Putamen (tissue), 1 donor: ENCODE measurements at places on chromosomes 13 and 19.

DNA sequence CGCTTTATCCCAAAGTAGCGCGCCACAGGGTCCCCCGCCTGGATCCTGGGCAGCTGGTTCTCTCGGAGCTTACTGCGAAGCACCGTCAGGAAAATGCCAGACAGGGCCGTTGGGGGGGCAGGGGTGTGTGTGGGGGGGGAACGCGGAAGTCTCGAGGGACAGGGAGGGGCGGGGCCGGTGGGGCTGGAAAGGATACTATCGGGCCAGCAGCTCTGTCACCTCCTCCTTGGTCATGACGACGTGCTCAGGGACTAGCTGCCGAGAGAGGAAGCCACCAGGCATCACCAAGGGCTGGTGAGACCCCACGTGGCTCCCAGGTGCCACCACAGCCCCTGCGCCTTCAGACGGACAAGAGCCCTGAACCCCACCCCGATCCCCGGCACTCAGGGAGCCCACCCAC lies 5.3 kb downstream of the POLR2E start:
- no peak for DNase-seq

DNA sequence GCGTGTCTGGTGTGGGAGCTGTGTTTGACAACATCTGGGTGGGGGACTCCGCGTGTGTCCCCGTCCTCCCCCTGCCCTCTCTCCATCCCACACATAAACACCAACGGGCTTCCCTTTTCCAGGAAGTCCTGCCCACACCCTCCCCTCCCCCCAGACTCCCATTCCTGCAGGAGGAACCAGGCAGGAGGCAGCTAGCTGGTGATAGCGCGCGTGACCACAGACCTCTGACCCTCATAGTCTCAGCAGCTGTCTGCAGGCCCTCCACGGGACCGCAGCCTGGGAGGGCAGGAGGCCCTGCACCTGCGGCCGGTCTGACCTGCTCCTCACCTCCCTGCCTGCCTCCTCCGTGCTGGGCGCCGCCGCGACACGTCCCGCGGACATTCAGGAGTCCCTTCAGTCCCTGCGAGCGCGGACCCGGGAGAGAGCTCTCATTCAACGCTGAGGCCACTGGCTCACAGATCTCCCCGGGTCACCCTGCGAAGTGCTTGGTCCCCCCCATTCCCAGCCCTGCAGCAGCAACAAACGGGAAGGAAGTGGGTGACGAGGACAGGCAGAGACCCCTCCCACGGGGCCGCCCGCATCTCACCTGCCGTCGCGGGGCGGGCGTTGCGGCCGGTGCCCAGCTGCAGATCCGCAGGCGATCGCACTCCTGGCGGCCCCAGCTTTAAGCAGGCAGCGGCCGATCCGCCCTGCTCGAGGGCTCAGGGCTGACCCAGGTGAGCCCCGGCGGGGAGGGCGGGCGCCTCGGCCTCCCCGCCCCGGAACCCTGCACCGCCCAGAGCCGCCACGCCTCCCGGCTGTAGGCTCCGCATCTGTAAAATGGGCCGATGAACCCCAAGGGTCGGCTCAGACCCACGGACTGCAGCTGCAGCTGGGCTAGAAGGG lies 1.1 kb upstream of the ACP5 start:
- DNase-seq: no peak

GRCh38 chr19:45400192-45400591 lies 4.7 kb downstream of the PPP1R13L start:
- no peak for DNase-seq

- no peak for DNase-seq
These were observed 17.1 kb downstream of the ARL11 start for GRCh38 chr13:49645451-49645850.

DNA sequence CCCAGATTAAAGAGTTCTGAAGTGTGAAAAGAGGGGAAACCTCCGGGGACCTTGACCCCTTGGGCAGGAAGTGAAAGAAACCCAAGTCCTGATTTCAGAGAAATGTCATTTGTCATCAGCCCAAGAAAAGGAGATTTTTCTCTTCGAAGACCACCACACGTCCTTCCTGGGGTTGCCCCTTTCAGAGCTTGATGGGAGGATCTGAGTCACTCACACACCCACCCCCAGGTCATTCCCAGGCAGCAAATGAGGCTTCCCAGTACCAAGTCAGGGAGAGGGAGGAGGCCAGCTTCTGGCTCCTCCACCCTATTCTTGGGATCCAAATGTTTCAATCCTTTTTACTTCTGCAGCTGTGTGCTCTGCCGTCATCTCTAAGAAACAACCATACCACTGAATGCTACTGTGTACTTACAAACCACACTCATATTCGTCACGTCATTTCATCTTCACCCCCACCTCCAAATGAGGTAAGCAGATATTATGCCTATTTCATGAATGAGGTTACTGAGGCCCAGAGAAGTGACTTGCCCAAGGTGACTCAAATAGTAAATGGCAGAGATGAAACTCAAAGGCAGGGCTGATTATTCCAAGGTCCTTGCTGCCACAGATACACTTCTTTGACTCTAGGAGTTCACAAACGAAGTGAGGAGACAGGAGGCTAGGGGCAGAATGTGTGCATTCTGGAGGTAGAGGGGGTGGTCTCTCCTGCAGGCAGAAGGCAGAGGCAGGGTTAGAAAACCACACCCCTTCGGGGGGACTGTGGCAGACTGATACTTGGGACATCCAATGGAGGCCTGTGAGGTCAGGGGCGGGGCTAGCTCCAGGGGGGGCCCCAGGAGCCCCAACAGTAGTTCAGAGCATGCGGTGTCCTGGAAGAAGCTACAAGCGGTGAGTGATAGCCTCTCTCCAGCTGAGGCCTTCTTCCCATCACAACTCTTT lies 5.0 kb upstream of the KMT2B start:
- DNase-seq: no peak

- no peak for DNase-seq
These were observed 736 bp downstream of the GPI start for GRCh38 chr19:34365463-34366401.

GRCh38 chr13:19607523-19608078 lies 25.9 kb upstream of the MPHOSPH8 start:
- DNase-seq: no peak

DNA sequence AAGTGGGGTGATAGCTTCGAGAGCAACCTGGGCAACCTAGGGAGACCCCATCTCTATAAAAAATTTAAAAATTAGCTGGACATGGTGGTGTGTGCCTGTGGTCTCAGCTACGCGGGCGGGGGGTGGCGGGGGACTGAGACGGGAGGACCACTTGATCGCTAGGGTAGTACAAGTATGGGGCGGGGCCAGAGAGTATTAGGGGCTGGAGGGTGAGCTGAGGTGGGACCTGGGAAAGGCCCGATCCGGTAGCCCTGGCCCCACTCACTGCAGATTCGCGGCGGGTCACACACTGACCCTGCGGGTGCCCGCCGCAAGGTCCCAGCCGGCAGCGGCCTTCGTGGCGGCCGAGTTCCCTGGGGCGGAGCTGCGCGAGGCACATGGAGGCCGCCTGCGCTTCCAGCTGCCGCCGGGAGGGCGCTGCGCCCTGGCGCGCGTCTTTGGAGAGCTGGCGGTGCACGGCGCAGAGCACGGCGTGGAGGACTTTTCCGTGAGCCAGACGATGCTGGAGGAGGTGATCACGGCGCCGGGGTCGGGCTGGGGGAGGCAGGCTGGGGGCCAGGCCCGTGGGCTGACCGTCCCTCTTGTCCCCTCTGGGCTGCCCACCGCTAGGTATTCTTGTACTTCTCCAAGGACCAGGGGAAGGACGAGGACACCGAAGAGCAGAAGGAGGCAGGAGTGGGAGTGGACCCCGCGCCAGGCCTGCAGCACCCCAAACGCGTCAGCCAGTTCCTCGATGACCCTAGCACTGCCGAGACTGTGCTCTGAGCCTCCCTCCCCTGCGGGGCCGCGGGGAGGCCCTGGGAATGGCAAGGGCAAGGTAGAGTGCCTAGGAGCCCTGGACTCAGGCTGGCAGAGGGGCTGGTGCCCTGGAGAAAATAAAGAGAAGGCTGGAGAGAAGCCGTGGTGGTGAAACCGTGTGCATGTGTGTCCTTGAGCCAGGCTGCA lies 2.0 kb upstream of the ARHGAP45 start:
- no peak for DNase-seq

DNA sequence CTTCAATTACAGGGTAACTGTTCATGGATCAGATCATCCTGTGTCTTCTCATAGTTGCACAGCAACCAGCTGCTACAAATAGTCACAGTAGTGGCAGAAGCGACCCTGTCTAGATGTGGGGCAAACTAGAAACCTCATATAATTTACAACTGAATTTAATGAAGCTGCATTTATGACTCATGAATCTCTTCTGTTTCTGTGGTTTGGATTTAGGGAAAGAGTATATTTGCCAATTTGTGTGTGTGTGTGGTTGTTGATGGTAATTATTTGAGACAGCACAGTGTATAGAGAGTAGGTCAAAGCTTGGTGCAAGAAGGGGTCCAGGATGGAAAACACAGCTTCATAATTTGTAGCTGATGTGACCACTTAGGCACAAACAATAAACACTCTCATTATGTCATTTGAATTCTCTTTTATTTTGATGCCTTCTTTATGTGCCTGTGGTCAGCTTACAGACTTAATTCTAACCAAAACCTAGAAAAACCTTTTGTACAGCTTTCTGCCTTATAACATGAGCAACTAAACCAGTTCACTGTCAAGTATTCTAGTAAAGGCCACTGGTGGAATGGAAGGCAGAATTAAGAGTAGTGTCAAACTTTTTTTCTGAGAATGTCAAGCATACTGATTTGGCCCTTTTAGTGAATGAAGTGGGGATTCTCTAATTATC lies 218.1 kb downstream of the TBC1D4 start:
- DNase-seq: no peak

DNA sequence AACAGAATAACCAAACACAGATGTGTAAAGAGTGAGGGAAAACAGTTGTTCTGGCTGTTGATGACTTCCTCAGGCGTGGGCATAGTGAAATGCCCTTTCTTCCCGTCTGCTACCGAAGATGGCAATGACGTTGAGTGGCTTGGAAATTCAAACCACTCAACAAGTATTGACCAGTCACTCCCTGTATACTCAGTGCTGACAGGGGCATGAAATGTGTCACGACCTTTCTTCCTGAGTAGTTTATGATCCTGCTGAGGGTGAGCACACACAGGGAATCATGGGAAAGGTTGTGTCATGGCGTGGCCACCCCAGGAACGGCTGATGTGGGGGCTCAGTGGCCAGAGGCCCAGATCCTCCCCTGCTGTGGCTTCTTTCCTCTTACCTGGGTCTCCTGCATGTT lies 87.8 kb upstream of the C1QTNF9B start:
- DNase-seq: no peak
